ENCODE measurements at places on chromosomes 2 and 18. TPM values are rescaled to one million over a fixed set of nuclear protein-coding genes. Genes with fewer than 3 reads are reported as not detected.

- H3K27me3 ChIP-seq = peaks cover 4% of the 10 kb centered on the region
- H3K27ac ChIP-seq = no peak overlapping the region
- no peak overlapping the region for H3K4me3 ChIP-seq
- peaks cover 5% of the 10 kb centered on the region for H3K4me1 ChIP-seq
- DNase-seq = no peak
Measured at GRCh38 chr2:208172125-208172524, 8.7 kb upstream of the CRYGA start.

GRCh38 chr2:204863336-204863735, 318.1 kb downstream of the PARD3B start:
- no peaks in the 10 kb centered on the region for H3K4me1 ChIP-seq
- DNase-seq = no peak
- H3K27ac ChIP-seq = no peak overlapping the region
- H3K4me3 ChIP-seq = no peak overlapping the region

DNA sequence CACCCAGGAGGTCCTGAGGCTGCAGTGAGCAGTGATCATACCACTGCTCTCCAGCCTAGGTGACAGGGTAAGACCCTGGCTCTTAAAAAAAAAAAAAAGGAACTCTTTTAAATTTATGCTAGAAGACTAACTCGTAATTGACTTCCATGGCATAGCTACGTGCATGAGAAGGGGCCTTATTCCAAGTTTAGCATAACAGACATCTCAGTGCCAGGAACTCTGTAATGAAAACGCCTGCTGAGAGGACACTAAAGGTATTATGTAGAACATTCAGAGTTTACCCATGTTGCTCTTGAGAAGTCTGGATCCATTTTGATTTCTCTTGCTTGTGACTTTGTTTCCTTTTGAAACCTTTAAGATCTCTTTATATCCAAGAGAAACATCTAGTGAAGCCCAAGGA, 276.0 kb downstream of the ZNF407 start:
- no peak for DNase-seq
- H3K4me3 ChIP-seq = no peak overlapping the region
- no peak overlapping the region for H3K27ac ChIP-seq
- H3K4me1 ChIP-seq = no peaks in the 10 kb centered on the region

GRCh38 chr2:38720613-38721241, 30.4 kb downstream of the SRSF7 start:
- H3K27me3 ChIP-seq = no peaks in the 10 kb centered on the region
- no peak for DNase-seq
- peaks cover 45% of the 10 kb centered on the region for H3K4me1 ChIP-seq
- H3K36me3 ChIP-seq = peaks cover 50% of the 10 kb centered on the region
- peak overlapping the region; percentile 60 for H3K27ac ChIP-seq

- no peak for DNase-seq
- no peaks in the 10 kb centered on the region for H3K4me1 ChIP-seq
- no peaks in the 10 kb centered on the region for H3K36me3 ChIP-seq
- H3K27ac ChIP-seq = no peak overlapping the region
- no peaks in the 10 kb centered on the region for H3K27me3 ChIP-seq
Measured at GRCh38 chr18:28961669-28962228, 784.8 kb upstream of the CDH2 start.

GRCh38 chr18:76275727-76276313, 219.2 kb downstream of the ZNF516 start:
- no peak overlapping the region for H3K27ac ChIP-seq
- H3K4me3 ChIP-seq = no peak overlapping the region
- H3K36me3 ChIP-seq = no peaks in the 10 kb centered on the region
- no peak for DNase-seq
- no peaks in the 10 kb centered on the region for H3K4me1 ChIP-seq

GRCh38 chr2:181602017-181602416, 54.9 kb downstream of the CERKL start:
- H3K27ac ChIP-seq = no peak overlapping the region
- DNase-seq = no peak
- H3K4me1 ChIP-seq = peaks cover 8% of the 10 kb centered on the region

- H3K4me1 ChIP-seq = no peaks in the 10 kb centered on the region
- H3K27me3 ChIP-seq = no peaks in the 10 kb centered on the region
- peaks cover 45% of the 10 kb centered on the region for H3K36me3 ChIP-seq
Measured at GRCh38 chr18:45910405-45911023, 56.6 kb downstream of the EPG5 start.

DNA sequence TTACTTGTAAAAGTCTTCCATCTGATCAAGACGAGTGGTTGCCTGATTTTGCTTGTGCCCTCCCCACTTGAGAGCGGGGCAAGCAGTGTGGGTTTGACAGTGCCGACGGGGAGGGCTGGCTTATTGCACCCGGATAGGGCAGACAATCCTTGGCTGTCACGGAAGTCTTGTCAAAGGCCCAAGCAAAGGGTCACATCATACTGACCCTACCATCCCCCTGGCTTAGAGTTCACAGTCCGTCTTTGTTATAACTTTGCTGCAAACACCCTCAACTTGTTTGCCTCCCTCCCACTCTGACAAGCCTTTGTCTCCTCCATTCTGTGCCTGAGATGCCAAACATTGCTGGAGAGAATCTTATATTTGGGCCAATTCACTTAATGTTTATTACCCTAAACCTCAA, 165.9 kb upstream of the MSH6 start:
- H3K4me3 ChIP-seq = no peak overlapping the region
- H3K27ac ChIP-seq = no peak overlapping the region
- H3K27me3 ChIP-seq = peaks cover 4% of the 10 kb centered on the region
- no peaks in the 10 kb centered on the region for H3K4me1 ChIP-seq

GRCh38 chr18:45785134-45785533, 40.3 kb upstream of the SIGLEC15 start:
- H3K4me1 ChIP-seq = peaks cover 5% of the 10 kb centered on the region
- peak overlapping the region; percentile 22 for H3K27ac ChIP-seq
- H3K36me3 ChIP-seq = no peaks in the 10 kb centered on the region
- peak; percentile 28 for DNase-seq

GRCh38 chr2:109545828-109546713, 67.7 kb downstream of the SEPTIN10 start:
- no peaks in the 10 kb centered on the region for H3K36me3 ChIP-seq
- no peak overlapping the region for H3K4me3 ChIP-seq
- H3K27ac ChIP-seq = no peak overlapping the region
- H3K27me3 ChIP-seq = peaks cover 15% of the 10 kb centered on the region
- DNase-seq = peak; percentile 51
- no peaks in the 10 kb centered on the region for H3K4me1 ChIP-seq

Gene POTEF
- total RNA-seq = not detected

Gene IL37
- total RNA-seq = not detected

Gene TTC39C
- 93.0 TPM for total RNA-seq

Gene SNTG2
- total RNA-seq = not detected

Gene FEV
- not detected for total RNA-seq

All from activated CD4-positive, alpha-beta T cell treated with anti-CD3 and anti-CD28 coated beads, Interleukin-2, amount 10 ng/mL, durations not matched to agents 7 days and 5 days (primary cell).